ENCODE measurements at places on chromosomes 16 and 17.

- DNase-seq = no peak
Observed at GRCh38 chr17:11144358-11145233, 96.4 kb upstream of the SHISA6 start.

DNA sequence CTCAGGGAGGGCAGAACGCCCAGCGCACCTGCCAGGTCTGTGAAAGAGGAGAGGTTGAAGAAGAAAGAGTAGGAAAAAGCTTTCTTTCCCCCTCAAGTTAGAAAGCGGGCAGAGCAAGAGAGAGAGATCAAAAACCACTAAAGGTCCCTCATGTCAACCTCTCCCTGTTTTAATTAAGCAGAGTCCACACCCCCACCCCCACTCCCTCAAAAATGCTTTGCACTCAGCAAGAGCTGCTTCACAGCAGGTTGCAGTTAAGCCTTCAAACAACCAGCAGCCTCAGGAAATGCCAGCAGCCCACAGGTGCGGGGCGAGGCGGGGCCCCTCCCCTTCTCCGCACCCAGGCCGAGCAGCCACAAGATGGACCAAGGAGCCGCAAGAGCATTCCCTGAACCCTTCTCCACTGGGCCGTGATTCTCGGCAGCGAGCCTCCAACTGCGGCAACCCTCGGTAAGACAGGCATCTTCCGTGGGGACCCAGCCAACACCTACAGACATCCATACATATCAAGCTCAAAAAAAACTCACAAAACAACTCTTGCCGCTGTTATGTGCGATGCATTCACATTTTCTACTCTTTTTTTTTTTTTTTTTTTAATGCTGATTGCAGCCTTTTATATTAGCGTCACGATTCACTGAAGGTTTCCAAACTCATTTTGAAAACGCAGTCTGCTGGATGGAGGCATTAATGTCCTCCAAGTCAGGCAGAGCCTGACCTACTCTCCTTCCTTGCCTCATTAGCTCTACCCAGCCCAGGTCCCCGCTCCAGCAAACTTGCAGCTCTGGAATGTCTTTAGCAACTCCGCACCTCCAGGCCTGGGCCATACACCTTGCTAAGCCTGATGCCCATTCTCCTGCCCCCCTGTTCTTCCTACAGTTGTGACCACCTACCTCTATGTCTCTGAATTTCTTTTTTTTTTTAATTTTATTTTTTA lies 66.1 kb downstream of the AXIN2 start:
- no peak for DNase-seq

GRCh38 chr17:67506966-67507365 lies 129.9 kb downstream of the PITPNC1 start:
- DNase-seq = no peak

DNA sequence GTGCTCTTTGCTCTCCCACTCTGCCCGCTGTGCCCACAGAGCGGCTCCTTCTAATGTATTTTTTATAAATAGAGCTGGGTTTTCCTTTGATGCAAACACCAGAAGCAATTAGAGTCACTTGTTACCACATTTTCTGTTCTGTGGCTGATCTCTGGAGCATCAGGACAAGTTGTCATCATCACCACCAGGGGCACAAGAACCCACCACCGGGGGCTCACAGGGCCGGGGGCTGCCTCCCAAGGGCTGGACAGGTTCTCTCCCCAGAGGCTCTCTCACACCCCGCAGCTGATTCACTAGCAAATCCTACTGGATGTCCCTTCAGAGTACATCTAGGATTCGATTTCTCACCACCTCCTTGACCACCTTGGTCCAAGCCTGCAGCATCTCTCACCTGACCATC lies 18.5 kb downstream of the C16orf82 start:
- no peak for DNase-seq

DNA sequence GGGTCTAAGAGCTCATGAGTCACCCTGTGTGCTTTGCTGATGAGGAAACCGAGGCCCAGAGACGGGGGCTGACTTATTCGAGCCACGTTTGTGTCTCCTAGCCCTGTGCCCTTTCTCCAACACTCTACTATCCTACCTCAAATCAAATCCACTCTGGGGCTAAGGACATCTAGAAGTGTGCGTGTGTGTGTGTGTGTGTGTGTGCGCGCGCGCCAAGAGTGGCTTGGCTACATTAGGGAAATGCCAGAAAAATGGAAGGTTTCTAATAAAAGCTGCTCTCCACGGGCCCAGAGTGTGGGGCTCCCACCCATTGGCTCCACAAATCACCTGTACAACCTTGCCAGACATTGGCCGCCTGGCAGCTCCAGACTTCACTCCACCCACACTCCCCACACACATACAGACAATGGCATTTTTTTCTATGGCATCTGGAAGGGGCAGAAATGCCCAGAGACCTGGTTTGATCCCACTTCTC lies 30.3 kb upstream of the PHOSPHO1 start:
- no peak for DNase-seq

GRCh38 chr17:34675605-34676004 lies 96.2 kb downstream of the TMEM132E start:
- DNase-seq = no peak

GRCh38 chr17:956905-957304 lies 22.7 kb downstream of the NXN start:
- no peak for DNase-seq

GRCh38 chr17:33112763-33113162 lies 121.1 kb downstream of the SPACA3 start:
- DNase-seq = no peak

- no peak for DNase-seq
Observed at GRCh38 chr16:48907906-48908634, 298.1 kb upstream of the N4BP1 start.

DNA sequence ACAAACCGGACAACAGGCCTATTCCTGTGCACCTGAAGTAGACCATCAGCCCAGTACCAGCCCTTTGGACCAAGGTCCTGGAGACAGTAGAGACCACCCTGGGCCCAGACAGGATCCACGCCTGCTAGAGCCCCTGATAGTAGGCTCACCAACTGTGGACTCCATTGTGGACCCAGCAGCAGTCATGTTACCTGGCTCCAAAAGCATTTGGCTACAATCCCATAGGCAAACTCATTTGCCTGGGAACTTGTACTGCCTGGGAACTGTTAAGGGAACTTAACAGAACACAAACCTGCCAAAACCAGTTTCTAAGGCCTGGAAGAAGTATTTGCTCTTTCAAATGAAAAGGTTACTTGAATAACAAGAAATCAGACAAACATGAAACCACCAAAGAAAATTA lies 10.0 kb upstream of the ACSM1 start:
- DNase-seq = no peak

GRCh38 chr17:17073581-17074403 lies 31.5 kb downstream of the MPRIP start:
- no peak for DNase-seq

DNA sequence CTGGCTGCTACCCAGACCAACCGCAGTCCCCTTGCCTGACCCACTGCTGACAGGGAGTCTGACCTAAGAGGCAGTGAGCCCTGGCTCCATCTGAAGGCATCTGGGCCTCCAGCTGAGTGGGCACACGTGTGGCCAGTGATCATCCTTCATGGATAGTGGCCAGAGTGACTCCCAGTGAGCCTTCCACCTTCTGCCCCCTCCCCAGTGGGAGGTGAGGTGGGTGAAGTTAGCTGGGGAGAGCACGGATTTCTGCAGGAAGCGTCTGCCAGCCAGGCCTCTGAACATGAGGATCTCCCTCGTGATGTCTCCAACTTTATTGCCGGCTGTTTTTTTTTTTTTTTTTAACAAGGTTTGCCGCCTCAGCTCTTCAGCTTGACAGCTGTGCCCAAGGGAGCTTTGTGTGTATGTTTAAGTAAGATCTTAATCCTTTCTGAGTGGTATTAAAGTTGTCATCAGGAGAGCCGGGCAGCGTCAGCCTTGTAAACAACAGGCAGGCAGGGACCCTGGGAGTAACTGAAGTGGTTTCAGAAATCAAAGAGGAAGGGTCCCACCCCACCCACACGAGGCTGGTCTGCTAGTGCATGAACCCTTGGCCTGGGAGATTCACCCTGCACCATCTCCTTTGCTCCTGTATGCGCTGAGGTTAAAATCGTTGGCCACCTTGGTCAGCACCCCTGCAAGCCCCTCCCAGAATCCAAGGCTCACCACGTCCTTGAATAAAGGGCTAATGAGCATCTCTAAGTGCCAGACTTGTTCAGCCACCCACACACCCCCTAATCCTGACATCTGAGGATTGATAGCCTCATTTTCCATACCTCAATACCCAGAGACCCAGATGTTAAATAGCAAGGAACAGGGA lies 33.3 kb downstream of the RHBDL3 start:
- no peak for DNase-seq

DNA sequence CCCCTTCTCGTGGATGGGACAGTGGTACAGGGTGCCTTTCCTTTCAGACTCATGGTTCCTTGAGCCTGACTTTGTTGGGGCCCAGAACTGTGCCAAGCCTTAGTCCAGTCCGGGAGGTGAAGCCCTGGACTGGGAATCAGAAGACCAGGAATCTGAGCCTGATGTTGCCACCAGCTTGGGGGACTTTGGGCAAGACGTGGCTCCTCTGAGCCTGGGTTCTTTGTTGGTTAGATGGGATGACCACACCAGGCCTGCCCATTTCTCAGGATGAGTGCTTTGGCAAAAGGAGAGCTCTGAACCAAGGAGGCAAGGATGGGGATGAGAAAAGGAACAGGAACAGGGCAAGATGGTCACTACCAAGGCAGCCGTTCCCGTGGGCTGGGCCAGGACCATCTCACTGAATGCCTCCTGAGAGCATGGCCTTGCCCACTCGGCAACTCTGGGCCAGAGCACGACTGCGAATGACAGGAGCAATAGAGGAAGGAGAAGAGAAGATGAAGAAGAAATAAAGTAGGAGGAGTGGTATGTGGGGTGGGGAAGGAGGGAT lies 32.5 kb downstream of the PITPNM3 start:
- no peak for DNase-seq

DNA sequence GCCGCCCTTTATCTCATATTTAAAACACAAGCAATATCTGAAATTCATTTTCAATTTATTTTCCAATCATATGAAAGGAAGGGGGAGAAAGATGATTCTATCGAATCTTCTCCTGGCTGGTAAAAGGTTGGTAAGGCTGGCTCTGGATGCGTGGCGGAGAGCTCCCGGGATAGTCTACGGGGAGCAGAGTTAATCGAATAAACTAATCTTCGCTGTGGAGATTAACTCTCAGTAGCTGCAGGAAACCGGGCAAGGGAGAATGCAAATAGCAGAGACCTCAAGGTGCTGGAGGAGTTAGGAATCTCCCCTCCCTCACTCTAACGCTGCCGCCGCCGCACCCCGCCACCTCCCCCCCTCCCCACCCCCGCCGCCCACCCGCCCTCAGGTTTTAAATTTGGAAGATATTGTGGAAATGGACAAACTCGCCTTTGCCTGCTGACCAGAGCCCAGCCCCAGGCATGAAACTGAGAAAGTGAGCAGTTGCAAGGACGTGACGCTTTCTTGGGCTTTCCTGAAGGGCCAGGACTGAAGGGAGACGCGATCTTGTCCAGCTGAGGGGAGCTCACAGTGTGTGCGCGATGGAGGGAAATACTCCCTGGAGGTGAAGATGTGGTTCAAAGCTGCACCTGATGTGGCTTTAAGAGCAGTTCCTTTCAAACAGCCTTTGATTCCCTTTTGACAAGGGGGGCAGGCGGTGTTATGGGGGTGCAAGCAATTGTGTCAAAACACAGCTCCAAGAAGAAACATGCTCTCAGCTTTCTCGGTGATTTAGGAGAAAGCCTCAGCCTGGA lies 308.2 kb upstream of the IRX3 start:
- DNase-seq = no peak

GRCh38 chr17:79975498-79976134 lies 60.1 kb downstream of the TBC1D16 start:
- no peak for DNase-seq

DNA sequence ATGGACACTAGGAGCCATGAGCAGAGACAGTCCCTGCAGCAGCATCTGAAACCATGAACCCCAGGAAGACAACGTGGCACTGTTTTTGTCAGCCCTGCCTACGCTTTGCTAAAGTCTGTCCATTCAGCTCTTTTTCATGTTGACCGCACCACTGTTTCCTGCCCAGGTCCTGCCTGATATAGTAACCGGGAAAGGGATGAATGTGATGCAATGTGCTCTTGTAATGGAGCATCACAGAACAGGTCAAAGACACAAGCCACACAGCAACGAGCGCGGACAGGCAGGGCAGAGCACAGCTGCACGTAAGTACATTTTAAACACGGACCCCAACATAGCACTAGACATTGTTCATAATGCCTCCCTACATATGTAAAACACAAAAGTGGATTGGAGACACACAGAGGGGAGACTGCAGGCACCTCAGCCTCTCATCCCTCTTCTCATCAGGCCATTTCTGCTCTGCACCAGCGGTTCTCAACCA lies 16.9 kb upstream of the TNFRSF13B start:
- no peak for DNase-seq

DNA sequence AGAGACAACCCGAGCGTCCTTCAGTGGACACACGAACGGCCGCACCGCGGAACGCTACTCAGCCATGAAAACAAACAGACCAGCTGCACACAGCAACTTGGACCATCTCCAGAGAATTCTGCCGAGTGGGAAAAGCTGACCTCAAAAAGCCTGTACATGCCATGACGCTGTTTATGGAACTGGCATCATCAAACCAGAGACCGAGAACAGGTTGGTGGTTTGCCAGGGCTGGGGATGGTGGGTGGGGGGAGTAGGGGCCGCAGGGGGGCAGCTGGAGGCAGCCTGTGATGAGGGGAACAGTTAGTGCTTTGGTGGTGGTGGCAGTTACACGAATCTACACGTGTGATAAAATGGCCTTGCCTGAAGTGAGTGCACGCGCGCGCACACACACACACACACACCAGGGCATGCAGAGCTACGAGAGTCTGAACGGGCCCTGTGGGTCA lies 169.8 kb downstream of the LAT start:
- DNase-seq = no peak

GRCh38 chr17:33888455-33888854 lies 366.6 kb upstream of the CCL2 start:
- no peak for DNase-seq

- DNase-seq = no peak
Observed at GRCh38 chr17:55710410-55710809, 12.3 kb downstream of the TMEM100 start.

DNA sequence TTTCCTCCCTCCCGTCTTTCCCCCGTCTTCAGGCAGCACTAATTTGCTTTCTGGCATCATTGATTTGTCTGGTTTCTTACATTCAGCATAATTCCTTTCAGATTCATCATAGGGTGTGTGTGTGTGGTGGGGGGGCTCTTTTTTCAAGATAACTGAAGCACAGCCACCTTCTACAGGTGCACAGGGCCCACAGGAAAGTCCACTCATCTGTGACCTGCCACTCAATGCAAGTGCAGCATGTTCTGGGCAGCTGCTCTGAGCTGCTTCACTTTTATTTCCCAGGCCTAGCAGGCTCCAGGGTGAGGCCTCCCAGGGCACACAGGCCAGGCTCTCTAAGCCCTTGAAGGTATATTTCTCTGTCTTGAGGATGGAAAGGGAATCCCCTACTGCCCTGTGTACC lies 35.2 kb upstream of the MYH10 start:
- DNase-seq = no peak

All from stimulated activated CD8-positive, alpha-beta memory T cell treated with anti-CD3 and anti-CD28 coated beads, Interleukin-2, amount 100 ng/mL, for 1 hour (primary cell).